ENCODE measurements at places on chromosomes 6 and 20.

DNA sequence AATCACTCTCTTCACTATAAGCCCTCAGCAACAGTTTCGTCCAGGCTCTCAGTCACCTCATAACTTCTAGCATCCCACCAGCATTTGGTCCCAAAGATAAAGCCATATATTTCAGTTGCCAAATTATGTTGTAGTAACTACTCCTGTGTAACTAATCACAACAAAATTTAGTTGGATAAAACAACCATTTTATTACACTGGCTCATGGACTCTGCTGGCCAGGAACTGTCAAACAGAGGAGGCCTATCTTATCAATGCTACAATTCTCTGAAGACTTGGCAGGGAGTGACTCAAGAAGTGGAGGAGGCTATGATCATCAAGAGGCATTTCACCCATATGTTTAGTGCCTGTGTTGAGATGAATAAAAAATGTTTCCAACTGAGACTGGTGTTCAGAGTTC, 1082.3 kb upstream of the GJE1 start:
- no peak for DNase-seq

- no peak for DNase-seq
Measured at GRCh38 chr6:2918936-2919335, 15.8 kb upstream of the SERPINB9 start.

DNA sequence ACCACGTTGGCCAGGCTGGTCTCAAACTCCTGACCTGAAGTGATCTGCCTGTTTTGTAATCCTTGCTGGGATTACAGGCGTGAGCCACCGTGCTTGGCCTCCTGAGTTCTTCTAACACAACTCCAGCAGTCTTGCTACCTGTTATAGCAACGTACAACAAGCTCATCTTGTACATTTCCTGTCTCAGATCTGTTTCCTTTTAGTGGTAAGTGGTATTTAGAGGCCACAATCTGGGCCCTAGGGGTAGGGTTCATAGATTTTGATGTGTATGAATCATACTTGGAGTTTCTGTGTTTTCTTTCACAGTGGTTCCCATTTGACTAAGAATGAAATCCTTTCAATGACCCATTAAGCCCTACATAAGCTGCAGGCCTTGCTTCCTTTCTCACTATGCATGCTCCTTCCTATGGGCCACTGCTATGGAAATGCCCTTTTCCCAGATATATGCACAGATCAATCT, 27.1 kb upstream of the SYNCRIP start:
- DNase-seq, result peak; percentile 34

GRCh38 chr20:62087632-62088031, 22.0 kb upstream of the TAF4 start:
- no peak for DNase-seq

GRCh38 chr6:156507656-156508055, 269.5 kb upstream of the ARID1B start:
- DNase-seq, result no peak

- no peak for DNase-seq
Measured at GRCh38 chr20:62675156-62675876, 33.0 kb downstream of the SLCO4A1 start.

GRCh38 chr6:17492350-17492749, 99.0 kb downstream of the CAP2 start:
- peak; percentile 57 for DNase-seq

- DNase-seq, result no peak
Measured at GRCh38 chr20:3141757-3142156, 17.9 kb downstream of the FASTKD5 start.

DNA sequence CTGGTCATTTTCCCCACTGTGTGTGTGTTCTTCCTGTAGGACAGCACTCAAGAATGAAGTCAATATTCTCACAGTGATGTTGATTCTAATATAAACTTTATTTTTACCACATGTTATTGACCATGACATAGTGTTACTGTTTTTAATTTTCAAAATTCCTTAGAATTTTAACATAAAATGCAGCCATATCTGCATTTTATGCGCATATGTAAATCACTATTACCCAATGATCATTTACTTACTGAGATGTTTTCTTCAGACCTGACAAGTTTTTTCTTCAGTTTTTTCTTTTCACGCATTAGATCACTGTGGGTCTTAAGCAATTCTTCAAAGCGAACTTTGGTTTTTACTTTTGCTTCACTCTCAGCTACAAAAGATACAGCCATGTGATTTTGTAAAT, 7.2 kb downstream of the AHI1 start:
- DNase-seq, result no peak

DNA sequence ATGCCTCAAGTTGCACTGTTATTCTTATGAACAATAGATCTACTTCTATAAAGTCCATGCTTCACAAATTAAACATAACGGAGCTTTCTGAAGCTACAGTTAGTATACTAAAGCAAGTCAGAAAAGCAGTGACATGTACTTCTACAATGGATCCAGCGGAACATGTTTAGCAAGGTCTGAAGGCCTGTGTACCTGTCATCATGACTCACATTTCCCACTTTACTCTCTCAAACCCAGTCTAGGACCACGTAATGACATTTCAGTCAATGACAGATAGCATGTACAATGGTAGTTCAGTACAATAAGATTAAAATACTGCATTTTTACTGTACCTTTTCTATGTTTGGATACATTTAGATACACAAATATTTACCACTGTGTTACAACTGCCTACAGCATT, 132.1 kb downstream of the MMS22L start:
- no peak for DNase-seq

GRCh38 chr6:128494440-128494839, 26.0 kb downstream of the PTPRK start:
- peak; percentile 56 for DNase-seq

DNA sequence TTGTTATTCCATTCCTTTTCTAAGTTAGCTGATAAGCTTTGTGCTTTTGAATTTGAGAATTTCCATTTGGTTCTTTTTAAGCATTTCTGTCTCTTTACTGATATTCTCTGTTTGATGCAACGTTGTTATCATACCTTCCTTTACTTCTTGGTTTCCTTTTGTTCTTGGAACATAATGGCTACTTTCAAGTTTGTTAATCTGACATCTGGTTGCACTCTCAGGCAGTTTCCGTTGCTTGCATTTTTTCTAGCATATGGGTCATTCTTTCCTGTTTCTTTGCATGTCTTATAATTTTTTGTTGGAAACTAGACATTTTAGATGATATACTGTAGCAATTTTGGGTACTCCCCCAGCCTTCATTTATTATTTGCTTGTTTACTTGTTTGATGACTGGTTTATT, 12.5 kb downstream of the CDC5L start:
- DNase-seq, result no peak

- DNase-seq, result peak; percentile 37
Measured at GRCh38 chr6:90397929-90398674, 101.5 kb upstream of the BACH2 start.

DNA sequence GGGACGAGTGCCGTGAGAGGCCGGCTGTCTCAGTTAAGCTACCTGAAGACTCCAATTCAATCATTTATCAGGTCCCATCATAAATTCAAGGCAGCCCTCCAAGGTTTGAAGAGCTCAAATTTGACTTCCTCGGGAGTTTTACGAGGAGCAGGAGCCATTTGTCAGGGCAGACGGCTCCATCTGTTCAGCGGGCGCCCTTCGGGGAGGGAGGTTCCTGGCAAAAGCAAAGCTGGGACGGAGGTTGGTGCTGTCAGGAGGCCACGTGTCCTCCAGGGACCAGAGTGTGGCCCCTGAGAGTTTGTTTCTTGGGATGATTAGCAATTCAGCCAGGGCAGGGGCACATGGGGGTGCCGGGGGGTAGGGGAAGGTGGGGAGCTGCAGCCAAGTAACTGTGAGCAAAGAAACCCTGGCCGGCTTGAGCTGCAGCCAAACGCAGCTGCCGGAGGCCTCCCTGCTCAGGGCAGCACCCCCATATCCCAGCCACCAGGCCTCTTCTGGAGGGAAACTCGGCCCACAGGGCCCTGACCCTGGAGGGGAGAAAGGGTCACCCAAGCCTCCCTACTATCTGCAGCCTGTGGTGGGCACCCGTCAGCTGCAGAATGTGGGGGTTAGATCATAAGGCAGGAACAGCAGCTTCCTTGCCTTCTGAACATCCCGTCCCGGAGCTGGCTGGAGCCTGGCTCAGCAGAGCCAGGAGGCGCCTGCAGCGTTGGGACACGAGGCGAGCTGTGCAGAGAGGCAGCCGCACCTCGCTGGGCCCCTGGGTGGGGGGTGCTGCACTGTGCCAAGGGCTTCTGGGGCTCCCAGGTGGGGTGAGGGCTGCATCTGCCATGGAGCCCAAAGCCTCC, 63.6 kb upstream of the GATA5 start:
- no peak for DNase-seq

DNA sequence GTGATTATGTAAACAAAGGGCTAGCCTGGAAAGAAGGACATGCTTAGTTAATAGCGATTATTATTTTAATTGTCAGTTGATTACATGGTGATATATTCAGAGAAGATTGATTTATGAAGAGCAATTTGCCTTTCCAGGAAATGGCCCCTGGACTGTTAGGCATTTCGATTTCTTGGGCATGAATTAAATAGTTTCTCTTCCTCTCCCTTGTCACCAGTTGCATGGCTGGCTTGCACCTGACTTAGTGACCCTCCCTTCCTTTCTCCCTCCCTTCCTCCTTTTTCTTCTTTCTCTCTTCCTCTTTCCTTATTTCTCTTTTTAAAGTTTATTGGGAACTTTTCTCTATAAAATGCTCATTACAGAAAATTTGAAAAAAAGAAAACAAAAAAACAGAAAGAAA, 235.4 kb downstream of the CDC5L start:
- no peak for DNase-seq

GRCh38 chr6:166569206-166569605, 17.3 kb downstream of the RAMACL start:
- DNase-seq, result no peak

DNA sequence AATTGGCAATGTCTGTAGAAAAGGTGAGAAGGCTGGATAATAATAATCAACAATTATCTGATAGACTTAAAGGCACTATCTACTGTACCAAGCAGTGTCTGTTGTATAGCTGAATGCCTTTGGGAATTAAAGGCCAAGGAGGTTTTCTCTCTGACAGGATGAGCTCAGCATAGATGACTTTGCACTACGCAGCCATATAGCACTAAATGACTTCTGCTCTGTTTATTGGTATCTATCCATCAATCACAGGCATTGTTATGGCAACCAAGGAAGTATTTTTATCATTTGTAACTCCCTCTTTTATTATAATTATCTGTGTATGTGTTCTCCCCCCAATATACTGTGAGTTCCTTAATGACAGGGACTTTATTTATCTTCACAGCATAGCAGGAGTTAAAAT, 654.3 kb downstream of the PHF3 start:
- no peak for DNase-seq

DNA sequence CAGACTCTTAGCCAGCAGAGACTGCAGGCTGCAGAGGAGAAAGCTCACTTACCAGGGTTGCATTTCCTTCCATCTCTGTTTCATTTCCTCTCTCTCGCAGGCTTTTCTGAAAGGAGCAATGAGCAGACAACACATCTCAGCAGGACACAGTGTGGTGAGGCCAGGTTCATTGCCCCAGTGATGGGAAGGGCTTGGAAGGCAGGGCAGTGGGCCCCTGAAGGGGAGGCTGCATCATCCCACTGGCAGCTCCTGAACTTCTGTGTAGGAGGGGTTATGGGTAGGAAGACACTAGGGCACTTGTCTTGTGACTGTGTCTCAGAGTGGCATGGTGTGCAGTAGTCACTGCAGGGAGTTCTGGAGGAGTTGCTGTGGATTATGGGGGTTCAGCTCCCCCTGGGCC, 246.8 kb downstream of the QKI start:
- DNase-seq, result no peak

DNA sequence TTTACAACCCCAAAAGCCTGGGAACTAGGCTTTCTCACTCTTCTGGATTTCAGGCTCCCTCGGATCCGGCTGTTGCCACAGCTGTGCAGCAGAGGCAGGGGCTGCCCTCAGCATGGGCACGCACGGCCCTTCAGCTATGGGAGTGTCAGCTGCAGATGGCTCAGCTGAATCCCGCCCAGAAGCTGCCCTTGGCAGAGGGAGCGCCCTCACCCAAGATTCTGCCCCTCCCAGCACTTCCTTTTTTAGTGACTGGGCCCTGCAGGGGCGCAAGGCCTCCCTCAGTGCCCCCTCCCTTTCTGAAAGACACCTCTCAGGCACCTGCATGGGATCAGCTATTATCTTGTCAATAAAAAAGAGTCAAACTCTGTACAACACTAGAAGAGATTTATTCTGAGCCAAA, 67.9 kb upstream of the THBS2 start:
- no peak for DNase-seq

DNA sequence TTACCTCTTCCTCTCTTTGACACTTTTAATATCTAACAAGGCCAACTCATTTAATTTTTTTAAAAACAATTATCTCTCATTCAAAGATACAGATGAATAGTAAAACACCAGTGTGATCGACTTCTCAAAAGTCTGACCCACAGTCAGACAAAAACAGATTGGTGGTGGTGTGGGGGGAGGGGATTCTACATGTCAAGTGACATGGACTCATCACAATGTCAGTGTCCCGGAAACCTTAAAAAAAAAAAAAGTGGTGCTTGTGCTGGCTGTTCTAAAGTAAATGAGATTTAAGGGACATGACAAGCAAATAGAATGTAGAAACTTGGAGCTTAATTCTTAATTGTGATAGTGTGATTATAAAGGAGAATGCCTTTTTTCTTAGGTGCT, 16.3 kb upstream of the RFPL4B start:
- no peak for DNase-seq

GRCh38 chr6:122717350-122717749, 62.2 kb upstream of the FABP7 start:
- peak; percentile 31 for DNase-seq

DNA sequence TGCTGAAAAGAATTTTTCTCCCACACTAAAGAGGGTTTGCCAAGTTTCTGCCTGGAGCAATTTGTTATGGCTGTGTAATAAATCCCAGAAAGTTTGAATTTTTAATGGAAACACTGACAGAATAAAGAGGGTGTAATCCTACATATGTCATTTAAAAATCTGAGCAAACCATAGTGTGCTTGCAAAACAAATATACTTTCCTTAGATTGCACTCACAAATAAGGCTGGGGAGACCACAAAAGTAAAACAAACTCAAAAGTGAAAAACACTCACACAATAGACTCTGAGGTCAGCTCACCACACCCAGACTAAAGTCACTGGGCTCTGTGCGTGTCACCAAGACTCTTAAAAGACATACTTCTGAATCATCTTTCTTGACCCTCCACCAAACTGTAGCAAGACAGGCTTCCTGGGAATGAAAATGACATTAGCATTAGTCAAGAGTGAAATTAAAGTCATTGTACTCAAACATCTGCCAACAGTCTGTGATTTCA, 4.8 kb upstream of the ATXN1 start:
- peak; percentile 92 for DNase-seq

DNA sequence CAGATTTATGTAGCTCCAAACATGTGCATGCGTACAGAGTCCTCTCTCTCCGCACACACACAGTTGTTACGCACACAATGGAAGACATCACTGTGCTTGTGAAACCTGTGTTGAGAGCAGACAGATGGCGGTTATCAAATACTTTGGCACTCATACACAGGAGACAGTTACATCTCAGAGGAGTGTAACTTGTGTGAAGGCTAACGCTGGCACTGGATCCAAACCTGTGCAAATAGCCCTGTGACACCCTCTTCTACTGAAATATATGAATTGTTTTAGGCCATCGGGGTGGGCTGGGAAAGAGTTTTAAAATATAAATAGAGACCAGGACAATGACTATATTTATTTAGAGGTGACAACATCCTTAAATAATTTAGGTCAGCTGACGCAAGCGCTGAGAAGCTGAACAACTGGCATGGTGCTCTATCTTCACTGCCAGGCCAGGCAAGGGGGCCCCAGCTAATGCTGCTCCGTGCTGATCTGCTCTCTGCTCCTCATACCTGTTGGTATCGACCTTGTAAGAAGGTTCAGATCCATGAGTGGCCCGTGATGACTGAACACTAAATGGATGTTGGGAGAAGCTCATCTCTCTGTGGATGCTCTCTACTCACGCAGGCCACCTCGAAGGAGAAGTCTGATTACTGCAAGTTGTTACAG, 69.4 kb downstream of the FOXC1 start:
- no peak for DNase-seq

- no peak for DNase-seq
Measured at GRCh38 chr6:109359248-109359647, 23.0 kb downstream of the CD164 start.
